ENCODE measurements at places on chromosomes 1 and 21.

GRCh38 chr1:236175642-236176336 lies 33.5 kb downstream of the GPR137B start:
- no peak for DNase-seq

- no peak for DNase-seq
These were observed 27.4 kb upstream of the ASPM start for GRCh38 chr1:197173571-197174507.

- DNase-seq: no peak
These were observed 295.3 kb upstream of the LYPLAL1 start for GRCh38 chr1:218878369-218878768.

GRCh38 chr1:91803847-91804545 lies 82.0 kb downstream of the TGFBR3 start:
- DNase-seq: peak; percentile 73

- no peak for DNase-seq
These were observed 36.2 kb upstream of the TNFRSF1B start for GRCh38 chr1:12130466-12131130.

DNA sequence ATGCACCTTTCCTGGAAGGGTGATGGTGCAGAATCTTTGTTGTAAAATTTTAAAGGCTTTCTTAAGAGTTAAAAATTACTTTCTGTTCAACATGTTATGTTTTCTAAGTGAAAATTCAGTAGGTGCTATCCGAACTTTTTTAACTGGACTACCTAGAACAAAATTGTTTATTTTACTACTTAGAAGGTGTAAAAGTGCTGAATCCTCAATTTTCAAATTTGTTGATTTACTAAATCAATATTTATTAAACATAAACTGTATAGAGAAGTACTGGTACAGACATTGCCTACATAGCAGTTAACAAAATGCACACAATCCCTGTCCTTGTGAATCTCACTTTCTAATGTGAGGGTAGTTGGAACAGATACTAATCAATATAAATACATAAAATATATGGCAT lies 277.5 kb downstream of the CTH start:
- DNase-seq: no peak

- no peak for DNase-seq
These were observed 297.2 kb downstream of the TGFB2 start for GRCh38 chr1:218642033-218642948.

- DNase-seq: peak; percentile 47
These were observed 13.8 kb downstream of the UBASH3A start for GRCh38 chr21:42417533-42417932.

- no peak for DNase-seq
These were observed 101.8 kb upstream of the LPGAT1 start for GRCh38 chr1:211932231-211932932.

GRCh38 chr1:246110343-246111219 lies 396.5 kb downstream of the SMYD3 start:
- no peak for DNase-seq

DNA sequence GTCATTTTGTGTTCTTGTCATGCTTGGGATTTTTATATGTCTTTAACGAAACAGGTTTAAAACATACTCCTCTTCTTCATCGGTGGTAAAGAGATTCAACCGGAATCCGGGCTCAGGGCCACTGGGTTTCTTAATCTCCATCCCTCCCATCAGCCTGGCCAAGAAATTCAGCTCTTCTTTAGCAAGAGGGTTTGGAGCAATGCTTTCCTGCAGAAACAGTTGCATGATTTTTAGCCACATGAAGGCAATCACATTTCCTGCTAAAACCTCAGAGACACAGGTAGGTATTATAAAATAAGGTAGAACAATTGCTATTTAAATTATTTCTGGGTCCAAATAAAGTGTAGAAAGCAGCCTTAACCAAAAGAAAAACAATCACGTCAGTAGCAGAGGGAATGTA lies 22.7 kb upstream of the LSM10 start:
- no peak for DNase-seq

- DNase-seq: no peak
These were observed 411.8 kb upstream of the ESRRG start for GRCh38 chr1:217134857-217135568.

GRCh38 chr1:56336982-56337381 lies 242.4 kb downstream of the PLPP3 start:
- no peak for DNase-seq

DNA sequence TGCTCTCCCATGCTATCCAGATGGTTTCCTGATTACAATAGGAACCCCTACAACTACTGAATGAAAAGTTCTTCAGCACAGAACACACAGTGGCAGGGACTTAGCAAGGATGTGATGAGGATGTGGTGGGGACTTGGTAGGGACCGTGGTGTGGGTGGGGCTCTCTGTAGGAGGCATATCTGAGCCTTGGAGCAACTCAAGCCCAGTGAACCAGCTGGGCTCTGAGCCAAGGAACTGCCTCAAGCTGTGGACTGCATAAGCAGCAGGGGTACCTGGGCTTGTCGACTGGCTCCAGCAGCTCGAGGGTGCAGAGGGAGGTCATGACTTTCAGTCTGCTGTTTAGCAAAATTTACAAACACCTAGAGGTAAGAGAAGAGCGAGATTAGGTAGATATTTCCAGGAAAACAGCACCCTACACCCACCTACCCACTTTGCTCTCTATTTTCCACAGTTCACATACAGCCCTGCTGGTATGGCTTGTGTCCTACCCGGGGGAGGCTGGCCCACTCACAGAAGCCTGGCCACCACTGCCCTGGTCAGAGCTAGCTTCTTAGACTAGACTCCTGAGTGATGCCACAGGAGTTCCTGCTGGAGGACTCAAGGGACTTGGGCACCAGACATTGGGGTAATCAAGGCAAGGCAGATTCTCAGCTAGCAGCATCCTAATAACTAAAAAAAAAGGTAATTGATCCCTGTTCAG lies 86.8 kb upstream of the GCLM start:
- DNase-seq: no peak

- no peak for DNase-seq
These were observed 11.4 kb downstream of the AKNAD1 start for GRCh38 chr1:108845446-108845845.

- DNase-seq: no peak
These were observed 20.3 kb downstream of the USP24 start for GRCh38 chr1:55194851-55195250.

DNA sequence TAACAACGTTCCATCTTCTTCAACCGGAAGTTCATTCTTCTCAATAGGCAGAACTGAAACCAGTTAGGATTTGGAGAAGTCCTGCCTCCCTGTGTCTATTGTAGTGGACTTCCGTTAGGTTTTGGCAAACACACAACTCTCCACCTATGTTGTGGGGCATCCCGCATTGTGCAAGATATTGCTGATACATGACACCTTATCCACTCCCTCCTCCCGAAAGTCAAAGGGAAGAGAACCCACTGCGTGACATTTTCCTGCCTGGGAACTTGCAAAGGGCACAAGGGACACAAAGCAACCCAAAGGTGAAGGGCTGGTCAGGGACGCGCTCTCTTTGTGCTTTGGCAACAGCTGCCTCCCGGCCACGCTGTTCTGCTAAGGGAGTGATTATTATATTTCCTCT lies 164.8 kb downstream of the TPR start:
- DNase-seq: no peak

- no peak for DNase-seq
These were observed 81.9 kb upstream of the PRRC2C start for GRCh38 chr1:171403393-171403792.

- peak; percentile 59 for DNase-seq
These were observed 8.0 kb upstream of the B4GALT3 start for GRCh38 chr1:161185282-161185682.

- DNase-seq: no peak
These were observed 200.5 kb upstream of the C1orf105 start for GRCh38 chr1:172219966-172220365.

DNA sequence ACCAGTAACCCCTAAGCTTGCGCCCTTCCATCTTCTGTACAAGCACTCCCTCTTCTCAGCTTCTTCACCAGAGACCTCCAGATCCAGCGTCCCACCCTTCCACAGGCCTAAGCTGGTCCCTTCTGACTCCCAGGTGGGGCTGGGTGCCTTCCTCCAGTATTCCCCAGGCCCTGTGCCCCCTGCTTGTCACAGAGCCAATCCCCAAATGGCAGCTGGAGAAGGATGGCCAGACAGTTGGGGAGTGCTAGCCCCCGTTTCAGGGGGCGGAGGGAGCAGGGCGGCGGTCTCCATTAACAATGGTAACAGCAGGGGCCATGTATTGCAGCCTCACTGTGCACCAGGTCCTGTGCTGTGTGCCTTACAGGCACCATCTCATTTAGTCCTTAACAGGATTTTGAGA lies 85.7 kb downstream of the KCNN3 start:
- DNase-seq: no peak

- no peak for DNase-seq
These were observed 47.1 kb downstream of the PHACTR4 start for GRCh38 chr1:28416509-28417194.

DNA sequence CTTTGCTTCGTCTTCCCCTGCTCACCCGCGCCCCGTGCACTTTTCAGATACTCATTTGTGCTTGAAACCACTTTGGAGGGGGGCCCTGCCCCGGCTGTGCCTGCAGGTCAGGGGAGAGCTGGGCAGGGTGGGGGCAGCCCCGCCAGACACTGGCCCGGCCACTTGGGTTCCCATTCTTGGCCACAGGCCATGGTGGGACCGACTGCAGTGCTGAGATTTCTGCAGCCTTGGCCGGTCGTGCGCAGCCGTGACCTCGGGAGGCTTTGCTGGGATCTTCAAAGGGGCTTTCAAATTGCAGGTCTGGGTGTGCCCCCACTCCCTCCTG lies 54.5 kb upstream of the TTC34 start:
- no peak for DNase-seq

GRCh38 chr1:228860911-228861831 lies 125.9 kb downstream of the RHOU start:
- no peak for DNase-seq

- DNase-seq: no peak
These were observed 203.2 kb upstream of the SGIP1 start for GRCh38 chr1:66330722-66331141.

DNA sequence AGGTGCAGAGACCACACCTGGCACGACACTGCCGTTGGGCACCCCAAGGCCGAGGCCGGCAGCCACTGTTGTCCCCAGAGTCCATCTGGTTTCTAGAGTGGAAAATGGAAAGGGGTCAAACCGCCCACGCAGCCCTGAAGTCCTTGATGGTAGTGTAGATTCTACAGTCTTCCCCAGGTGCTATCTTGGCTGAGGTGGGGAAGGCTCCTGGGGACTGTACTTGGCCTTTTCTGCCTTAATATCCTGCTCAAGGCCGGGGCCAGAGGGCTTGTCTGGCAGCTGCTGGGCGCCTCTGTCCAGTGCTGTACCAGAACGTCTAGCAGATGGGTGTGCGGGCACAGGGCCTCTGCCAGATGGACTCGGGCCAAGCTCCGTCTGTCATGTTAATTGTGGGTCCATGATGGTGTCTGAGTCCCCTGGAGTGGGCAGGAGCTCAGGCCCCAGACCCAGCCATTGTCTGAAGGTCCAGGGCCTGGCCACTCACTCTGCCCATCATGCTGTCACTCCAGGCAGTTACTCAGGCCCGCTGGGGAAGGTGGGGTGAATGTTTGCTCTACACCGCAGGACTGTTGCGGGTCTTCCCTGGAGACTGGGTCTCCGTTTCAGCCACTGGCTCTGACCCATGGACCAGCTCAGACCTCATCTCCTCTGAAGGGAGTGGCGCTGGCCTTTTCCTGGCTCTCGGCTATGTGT lies 161.9 kb upstream of the COL6A1 start:
- DNase-seq: no peak

- DNase-seq: no peak
These were observed 42.5 kb downstream of the TP53BP2 start for GRCh38 chr1:223803211-223803610.
